ENCODE measurements at places on chromosomes 7 and 10.

DNA sequence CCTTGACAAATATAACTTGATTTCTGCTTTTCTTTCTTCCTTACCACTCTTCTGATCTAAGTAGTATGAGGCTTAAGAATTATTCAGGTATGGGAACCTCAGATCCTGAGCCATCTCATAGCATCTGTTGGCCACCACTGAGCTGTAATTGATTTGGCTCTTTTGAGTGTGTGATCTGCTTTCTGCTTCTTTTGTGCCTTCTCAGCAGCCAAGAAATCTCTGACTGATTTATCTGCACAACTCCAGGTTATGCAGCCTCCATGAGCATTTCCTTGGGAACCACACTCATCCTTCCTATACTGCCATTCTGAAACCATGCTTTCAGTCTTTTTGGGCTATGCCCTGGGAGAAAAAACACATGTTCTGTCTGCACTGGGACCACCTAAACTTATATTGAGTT is 178.0 kb upstream of the FAM3C start:
- no peak for DNase-seq

- DNase-seq, result no peak
Measured at GRCh38 chr10:99945263-99945662, 64.5 kb downstream of the DNMBP start.

DNA sequence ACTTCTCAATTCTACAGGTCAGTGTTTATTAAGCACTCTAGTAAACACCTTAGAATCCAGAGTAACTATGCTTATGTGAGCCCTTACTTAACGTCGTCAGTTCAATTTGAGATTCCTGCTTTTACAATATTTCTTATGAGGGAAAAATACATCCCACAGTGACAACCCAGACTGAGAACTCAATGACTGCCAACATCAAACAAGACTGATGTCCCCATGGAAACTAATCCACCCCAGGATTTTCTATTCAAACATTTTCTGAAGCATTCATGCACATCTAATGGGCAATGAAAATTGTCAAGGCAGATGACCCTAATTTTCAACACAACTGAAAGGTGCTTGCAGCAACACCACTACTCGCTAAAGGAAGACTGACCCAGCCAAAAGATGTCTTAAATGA is 67.0 kb downstream of the ATE1 start:
- DNase-seq, result no peak

DNA sequence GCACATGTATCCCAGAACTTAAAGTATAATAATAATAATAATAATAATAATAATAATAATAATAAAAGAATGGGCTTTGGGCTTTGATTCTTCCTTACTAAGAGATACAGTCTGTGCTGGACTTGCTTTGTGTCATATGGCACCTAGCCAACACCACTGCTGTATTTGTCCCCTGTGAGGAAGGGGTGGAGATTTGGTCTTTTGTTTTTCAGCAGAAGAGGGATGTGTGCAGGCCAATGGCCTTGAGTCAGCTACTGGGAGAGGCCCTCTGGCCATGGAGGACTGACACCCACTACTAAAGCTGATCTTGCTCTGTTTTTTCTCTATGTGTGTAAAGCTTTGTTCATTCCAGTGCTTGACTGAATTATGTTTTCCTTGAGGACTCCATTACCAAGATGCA is 573.0 kb upstream of the PCDH15 start:
- DNase-seq, result no peak

GRCh38 chr7:31493714-31494181 is 20.1 kb upstream of the ITPRID1 start:
- DNase-seq, result no peak

GRCh38 chr10:130921911-130922440 is 389.5 kb downstream of the TCERG1L start:
- DNase-seq, result no peak

GRCh38 chr10:110797416-110797815 is 74.3 kb upstream of the PDCD4 start:
- DNase-seq, result no peak

GRCh38 chr7:151274396-151274795 is 25.9 kb upstream of the SMARCD3 start:
- DNase-seq, result no peak

GRCh38 chr7:89001306-89001705 is 205.8 kb upstream of the TEX47 start:
- no peak for DNase-seq
